ENCODE measurements at places on chromosomes 2 and 18.

DNA sequence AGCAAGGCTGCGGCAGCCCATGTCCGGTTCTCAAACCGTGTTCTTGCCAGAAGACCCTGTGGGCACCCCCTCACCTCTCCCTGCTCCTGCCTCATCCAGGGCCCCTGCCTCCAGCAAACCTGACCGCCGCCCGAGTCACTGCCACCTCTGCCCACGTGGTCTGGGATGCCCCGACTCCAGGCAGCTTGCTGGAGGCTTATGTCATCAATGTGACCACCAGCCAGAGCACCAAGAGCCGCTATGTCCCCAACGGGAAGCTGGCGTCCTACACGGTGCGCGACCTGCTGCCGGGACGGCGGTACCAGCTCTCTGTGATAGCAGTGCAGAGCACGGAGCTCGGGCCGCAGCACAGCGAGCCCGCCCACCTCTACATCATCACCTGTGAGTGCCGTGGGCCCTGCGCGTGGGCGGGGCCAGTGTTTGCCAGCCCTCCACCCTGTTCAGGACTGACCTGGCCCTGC is 32.2 kb downstream of the MTERF4 start:
- no peak for DNase-seq

- DNase-seq = no peak
These were observed 29.0 kb upstream of the GIGYF2 start for GRCh38 chr2:232667989-232668583.

- no peak for DNase-seq
These were observed 75.5 kb downstream of the AFF3 start for GRCh38 chr2:100066856-100067255.

DNA sequence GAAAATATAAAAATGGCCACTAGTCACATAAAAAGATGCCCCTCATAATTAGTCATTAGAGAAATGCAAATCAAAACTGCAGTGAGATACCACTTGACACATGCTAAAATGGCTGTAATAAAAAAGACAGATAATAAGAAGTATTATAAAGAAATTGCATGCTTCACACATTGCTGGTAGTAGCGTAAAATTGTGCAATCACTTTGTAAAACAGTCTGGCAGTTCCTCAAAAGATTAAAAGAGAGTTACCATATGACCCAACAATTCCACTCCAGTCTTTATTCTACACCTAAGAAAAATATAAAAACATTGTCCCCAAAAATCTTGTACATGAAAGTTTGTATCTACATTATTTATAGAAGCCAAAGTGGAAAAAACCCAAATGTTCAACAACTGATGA is 170.6 kb upstream of the FIGN start:
- DNase-seq = no peak

GRCh38 chr18:3721771-3722648 is 272.0 kb downstream of the TGIF1 start:
- no peak for DNase-seq

DNA sequence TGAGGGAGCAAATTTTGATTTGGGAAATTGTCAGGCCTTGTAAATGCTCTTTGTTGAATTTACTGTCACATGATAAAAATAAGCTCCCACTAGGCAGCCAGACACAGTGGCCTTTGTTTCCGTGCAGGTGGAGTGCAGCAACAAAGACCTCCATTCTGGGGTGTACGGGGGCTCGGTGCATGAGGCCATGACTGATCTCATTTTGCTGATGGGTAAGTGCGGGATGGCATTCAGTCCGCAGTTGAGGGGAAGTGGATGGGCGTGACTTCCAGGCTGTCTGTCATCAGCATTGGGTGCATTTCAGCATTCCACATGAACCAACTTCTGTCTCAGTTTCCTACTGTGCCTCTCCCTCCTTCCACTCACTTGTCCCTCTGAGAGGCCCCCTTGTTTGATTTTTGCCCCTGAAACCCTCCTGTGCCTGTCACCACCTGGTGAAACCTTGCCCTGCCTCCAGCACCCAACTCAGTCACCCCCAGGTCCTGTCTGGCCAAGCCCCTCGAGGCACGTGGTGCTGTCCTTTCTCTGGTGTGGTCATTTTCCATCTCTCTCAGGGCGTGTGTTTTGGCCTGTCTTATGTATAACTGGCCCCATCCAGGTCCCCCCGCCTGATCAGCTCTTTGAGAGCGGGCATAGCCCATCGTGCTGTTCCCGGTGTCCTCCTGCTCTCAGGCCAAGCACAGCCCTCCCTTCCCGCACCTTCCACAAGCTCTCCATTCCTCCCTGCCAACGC is 16.3 kb downstream of the CNDP2 start:
- no peak for DNase-seq

GRCh38 chr2:241200822-241201395 is 12.4 kb downstream of the ANO7 start:
- DNase-seq = no peak

DNA sequence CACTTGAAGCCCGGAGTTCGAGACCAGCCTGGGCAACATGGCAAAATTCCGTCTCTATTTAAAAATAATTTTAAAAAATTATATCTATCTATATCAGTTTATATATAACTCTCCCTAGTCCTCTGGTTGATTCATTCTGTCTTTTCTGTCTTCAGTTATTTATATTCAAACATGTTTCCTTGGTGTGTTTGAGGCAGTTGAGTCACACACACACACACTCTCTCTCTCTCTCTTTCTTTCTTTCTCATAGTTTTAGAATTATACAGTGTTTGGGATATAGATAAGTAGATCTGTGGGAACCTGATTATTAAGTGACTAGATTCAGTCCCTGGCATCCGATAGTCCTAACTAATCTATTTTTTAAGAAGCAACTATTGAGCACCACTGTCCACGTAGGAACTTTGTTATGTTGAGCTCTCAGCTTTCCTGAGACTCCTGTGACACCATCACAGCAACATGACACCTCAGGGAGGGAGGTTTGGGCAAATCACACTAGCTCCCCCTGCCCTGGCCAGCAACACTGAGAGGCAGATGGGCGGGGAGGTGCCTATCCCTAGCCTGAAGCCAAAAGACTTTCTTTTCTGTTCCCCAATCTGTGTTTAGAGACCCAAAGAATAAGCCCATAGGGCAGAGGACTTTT is 482.7 kb downstream of the DLGAP1 start:
- no peak for DNase-seq

DNA sequence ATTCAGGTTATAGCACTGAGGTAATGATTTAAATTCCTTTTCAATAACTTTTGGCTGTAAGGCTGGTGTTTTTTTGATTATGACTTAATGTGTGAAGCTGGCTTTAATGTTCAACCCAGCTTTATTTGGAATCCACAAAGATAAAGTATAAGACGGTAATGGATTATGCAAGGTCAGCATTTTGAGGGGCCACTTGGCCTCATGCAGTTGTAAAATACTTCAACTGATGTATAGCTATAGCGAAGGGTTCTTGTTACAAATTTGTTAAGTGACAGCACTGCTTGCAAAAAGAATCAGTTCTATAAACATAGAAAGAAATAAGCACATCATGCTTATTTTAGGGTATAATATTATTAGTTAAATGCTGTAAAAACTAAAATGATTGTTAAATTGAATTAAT is 36.6 kb downstream of the LRP1B start:
- no peak for DNase-seq

DNA sequence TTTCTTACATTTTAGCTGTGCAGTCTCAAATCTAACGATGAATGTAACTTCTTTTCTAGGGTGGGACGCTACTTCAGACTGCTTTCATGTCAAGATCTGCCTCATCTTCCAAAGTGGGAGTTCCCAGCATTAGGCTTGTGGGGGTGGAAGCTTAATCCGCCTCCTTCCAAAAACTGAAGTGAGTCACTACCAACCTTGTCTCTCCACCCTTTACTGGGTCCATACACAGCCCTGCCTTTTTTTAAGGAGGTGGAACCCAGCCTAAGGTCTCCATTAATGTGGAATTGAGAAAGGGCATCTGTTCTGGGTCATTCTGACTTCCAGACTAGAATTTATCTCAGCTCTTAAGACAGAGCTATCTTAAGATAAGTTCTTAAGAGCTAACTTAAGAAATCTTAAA is 42.0 kb upstream of the NFE2L2 start:
- no peak for DNase-seq

- DNase-seq = no peak
These were observed 79.7 kb downstream of the HS1BP3 start for GRCh38 chr2:20571231-20571630.

DNA sequence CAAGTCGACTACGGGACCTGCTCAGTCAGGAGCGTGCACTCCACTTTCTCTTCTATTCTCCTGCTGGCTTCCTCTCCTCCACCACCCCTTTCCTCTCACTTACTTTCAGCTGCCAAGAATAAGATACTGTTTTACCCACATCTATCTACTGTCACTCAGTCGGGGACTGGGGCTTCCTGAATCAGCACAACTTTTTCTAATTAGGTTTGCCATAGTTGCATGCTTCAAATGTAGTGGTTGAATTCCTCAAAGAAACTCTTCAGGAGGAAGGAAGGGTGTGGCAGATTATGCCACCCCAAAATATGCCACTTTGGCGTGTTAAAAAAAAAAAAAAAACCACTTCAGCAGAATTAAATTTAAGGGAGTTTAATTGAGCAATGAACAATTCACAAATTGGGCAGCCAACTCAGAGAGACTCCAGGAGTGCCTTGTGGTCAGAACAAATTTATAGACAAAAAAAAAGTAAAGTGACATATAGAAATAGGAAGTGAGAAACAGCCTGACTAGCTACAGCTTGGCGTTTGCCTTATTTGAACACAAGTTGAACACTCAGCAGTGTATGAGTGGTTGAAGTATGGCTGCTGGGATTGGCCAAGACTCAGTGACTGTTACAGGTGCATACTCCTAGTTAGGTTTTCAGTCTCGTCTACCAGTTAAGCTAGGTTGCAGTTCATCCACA is 32.5 kb upstream of the RMDN2 start:
- no peak for DNase-seq

GRCh38 chr18:62797329-62797728 is 82.0 kb downstream of the PHLPP1 start:
- DNase-seq = no peak

- DNase-seq = no peak
These were observed 82.5 kb downstream of the MGAT5 start for GRCh38 chr2:134336352-134336751.

GRCh38 chr2:1728821-1729220 is 15.5 kb downstream of the PXDN start:
- DNase-seq = no peak

DNA sequence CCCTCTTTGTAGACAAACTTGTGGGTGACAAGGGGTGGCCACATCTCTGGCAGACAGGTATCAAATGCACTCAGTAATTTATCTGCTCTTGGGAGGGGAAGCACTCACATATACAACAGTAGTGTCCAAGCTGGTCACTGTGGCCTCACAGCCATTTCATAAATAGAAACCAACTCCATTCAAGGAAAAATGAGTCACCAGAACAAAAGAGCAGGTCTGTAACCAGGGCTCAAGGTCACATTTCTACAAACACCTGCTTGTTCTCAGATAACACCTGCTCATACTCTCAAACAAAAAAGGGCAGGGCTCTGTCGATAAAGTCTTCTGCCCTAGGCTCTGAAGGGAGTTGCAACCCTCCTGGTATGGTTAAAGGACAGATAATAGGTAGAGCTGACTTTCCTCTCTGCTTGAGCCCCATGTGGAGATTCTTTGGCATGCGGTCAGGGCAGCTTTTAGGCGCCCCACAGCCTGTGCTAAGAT is 459.0 kb downstream of the BCL11A start:
- DNase-seq = no peak

- no peak for DNase-seq
These were observed 65.8 kb downstream of the INO80D start for GRCh38 chr2:206020171-206020570.

GRCh38 chr18:72692086-72692485 is 147.9 kb upstream of the CBLN2 start:
- DNase-seq = no peak

GRCh38 chr18:68520406-68521075 is 194.4 kb downstream of the TMX3 start:
- DNase-seq = no peak

DNA sequence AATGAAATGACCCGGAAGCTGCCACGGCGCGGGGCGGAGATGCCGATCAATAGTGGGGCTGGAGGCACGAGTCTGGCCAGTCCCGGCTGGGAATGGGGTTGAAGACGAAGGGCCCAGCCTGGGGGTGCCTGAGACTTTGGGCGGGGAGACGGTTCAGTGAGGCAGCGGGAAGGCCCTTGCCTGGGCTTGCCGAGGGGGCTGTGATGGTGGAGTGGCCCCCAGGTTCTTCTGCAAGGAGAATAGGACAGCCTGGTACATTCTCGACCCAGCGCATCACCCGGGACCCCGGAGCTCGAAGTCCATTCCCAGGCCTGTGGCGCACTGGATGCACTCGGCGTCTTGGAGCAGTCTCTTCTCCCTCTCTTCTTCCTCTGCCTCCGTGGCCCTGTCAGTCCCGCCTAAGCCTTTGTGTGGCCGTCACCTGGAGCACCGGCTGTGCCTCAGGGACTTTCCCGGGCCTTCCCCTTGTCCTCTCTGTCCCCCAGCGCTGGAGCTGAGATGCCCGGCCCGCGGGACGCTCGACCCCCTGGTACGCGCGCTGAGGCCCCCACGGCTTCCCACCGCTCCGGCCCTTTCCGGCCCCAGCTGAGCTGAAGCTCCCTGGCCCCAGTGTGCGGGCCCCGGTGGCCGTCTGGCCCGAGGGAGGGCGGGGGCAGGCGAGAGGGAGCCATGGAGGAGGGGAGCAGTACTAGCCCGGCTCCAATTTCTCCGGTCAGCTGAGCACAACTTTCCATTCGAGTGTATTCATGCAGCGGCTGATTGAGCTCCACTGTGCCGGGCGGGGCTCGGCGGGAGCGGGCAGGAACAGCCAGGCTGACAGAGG is 8.0 kb downstream of the SIX3 start:
- DNase-seq = no peak

GRCh38 chr2:120596191-120596811 is 139.4 kb upstream of the GLI2 start:
- no peak for DNase-seq

- DNase-seq = no peak
These were observed 266.4 kb downstream of the ANAPC1 start for GRCh38 chr2:111617299-111618225.
